ENCODE measurements at places on chromosomes 16 and 17.

- no peak for DNase-seq
These were observed 8.5 kb downstream of the TUBG1 start for GRCh38 chr17:42617956-42618431.

- no peak for DNase-seq
These were observed 61.9 kb downstream of the ZFHX3 start for GRCh38 chr16:72985995-72986394.

DNA sequence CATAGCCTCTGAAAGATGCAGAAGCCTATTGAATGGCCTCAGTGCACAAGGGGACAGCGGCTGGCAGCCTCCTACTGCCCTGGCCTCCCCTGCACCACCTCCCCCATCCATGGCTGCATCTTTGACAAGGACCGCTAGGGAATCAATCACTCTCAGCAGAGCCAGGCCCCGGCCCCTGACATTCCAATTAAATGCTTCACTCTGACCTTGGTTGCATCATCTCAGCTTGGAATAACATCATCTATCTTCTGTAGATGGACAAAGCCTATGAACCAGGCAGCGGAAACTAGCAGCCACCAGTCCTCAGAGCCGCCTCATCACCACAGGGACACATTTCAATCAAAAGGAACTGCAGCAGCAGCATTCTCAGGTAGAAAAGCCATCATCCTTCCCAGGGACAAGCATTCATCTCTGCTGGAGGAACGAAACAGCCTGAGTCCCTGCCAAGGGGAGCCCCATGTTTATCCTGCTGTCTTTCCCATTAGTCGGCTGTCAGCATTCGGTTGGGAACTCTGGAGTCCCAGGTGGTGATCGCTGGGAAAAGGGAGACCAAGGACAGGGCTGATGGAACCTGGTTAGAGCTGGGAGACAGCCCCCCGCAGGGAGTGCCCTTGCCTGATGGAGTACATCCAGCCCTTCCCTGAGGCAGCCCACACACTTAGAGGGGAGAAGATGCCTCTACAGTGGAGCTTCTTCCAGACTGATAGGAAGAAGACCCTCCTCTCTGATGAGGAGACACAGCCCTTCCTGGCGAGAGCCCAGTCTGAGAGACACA is 11.5 kb upstream of the TMEM132E start:
- DNase-seq, result no peak

- peak; percentile 19 for DNase-seq
These were observed 17.4 kb downstream of the IRF8 start for GRCh38 chr16:85916141-85916890.

- DNase-seq, result no peak
These were observed 29.3 kb downstream of the KIFC3 start for GRCh38 chr16:57773019-57773418.

DNA sequence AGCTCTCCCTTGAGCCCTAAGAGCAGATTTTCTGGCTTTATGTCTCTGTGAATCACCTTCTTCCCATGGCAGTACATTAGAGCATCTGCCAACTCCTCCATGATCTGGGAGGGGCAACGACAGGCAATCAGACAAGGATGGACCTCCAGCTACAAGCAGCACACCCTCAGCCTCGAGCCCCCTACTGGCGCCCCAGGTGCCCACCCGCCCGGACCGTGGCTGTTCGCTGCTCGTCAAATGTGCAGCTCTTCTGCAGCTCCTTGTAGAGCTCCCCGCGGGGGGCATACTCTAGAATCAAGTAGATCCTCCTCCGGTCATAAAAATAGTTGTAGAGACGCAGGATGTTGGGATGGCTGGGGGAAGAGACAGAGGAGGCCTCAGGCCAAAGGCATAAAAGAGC is 3.8 kb downstream of the AURKB start:
- no peak for DNase-seq

DNA sequence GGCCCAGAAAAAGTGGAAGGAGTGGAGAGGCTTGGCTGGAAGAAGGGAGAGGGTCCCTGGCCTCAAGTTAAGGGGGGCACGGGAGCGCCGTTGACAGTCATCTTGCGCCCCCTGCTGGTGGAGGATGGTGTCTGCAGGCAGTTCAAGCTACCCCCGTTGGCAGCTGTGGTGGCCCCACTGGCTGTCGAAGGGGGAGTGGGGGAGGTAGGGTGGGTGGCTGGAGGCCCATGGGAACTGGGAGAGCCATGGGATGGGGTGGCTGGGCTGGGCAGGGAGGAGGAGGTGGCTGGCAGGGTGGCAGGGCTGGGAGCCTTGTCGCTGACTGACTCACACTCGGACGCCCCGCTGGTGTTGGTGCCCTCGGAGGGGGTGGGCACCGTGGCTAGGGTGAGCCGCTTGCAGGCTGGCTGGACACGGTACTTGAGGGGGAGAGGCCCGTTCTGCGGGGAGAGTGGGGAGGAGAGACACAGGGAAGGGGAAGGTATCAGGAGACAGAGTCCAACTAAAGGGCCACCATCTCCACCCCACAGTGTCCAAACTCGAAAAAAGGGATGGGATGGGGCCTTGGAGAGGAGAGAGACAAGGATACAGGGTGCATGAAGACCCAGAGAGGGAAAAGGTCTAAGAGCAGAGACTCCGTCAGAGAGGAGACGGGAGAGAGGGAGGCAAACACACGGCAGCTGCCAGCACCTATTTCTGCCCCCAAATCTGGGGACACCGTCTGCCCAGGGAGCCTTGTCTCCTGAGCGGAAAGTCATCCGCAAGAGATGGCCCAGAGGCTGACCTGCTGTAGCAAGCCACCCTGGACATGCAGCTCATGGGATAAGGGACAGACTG is 5.2 kb downstream of the CISD3 start:
- peak; percentile 10 for DNase-seq

DNA sequence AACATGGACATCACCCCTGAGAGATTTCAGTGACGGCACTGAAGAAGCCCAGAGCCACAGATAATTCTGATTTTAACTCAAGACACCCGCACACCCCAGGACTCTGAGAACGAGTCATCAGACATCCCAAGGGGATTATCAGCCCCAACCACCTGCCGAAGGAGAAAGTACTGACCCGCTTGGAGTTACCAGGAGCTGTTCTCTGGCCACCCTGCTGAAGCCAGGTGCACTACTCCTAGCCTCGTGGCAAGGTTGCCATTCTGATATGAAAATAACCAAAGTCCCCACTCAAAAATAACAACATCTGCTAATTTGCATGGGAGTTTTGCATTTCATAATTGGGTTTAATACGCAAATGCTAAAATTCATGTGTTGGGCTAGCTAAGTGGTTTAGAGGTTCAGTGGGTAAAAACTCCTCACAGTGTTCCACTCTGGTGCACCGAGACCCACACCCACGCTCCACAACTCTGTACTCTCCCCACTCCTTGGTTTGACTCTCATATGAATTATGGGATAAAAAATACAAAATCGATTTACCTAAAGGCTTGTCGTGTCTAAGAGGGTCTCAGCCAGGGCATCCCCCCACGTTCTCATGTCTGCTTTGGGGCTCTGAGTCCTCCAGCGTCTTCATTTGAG is 143.0 kb upstream of the NOL11 start:
- no peak for DNase-seq

- no peak for DNase-seq
These were observed 30.2 kb downstream of the POLR3E start for GRCh38 chr16:22327446-22327775.

GRCh38 chr17:81294512-81295030 is 536 bp downstream of the SLC38A10 start:
- DNase-seq, result no peak

GRCh38 chr17:41773190-41773588 is 13.3 kb downstream of the JUP start:
- DNase-seq, result no peak

- no peak for DNase-seq
These were observed 239.8 kb downstream of the SEC14L1 start for GRCh38 chr17:77380395-77381184.

DNA sequence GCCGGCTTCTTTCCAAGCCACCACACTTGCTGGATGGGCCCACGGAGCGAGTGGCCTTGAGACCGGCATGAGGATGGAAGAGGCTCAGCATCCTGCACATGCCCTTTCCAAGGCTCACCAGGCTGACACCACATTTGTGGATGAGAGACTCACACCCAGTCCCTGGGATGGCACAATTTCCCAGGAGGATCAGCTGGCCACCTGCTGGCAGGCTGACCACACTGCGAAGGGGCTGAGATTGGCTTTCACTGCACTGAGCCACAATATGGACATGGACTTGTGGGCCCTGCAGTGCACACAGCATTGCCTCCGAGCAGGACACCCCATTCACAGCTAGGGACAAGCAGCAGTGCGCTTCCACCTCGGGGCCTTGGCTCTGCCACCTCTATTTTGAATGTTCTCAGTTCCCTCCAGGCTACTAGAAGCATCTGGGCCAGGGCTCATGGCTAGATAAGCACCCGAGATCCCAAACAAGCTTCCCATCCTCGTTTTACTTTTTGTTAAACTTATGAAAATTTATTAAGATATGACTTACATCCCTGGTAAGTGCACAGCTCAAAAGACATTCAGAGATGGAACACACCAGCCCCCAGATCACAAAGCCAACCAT is 25.3 kb upstream of the KSR1 start:
- DNase-seq, result no peak

DNA sequence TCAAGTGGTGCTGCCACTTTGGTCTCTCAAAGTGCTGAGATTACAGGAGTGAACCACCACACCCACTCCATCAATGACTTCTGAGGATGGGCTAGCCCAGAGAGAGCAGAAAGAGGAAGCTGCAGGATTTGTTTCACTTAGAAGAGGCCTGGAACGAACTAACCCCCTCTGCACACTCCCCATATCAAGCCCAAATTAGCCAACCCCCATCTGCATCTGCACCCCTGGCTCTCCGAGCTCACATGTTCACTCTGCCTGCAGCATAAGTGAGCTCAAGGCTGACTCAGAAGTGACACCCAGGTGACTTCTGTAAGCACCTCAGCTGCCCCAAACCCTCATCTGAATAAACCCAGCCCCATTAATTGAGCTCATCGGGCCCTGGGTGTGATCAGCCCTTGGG is 4.8 kb downstream of the SCNN1G start:
- DNase-seq, result no peak

- DNase-seq, result no peak
These were observed 21.4 kb downstream of the WSB1 start for GRCh38 chr17:27315322-27315721.

DNA sequence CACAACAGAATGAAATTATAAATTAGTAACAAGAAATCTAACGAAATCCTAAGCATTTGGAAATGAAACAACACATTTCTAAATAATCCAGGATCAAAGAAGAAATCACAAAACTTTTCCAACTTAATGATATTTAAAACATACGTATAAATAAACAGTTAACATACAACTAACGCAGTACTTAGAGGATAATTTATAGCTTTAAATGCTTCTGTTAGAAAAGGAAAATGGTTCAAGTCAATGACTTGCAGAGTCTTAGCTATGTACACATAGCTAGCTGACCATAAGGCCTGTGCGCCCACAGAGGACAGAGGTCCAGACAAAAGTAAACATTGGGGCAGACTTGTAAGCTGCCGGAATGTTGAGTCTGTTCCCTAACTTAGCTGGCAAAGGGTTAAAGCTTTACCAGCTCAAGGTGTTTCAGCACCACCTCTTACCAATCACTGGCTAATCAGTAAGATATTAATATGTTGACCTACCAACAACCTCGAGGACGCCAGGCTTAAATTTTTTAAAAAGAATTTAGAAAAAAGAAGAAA is 84.6 kb downstream of the PARN start:
- DNase-seq, result no peak

DNA sequence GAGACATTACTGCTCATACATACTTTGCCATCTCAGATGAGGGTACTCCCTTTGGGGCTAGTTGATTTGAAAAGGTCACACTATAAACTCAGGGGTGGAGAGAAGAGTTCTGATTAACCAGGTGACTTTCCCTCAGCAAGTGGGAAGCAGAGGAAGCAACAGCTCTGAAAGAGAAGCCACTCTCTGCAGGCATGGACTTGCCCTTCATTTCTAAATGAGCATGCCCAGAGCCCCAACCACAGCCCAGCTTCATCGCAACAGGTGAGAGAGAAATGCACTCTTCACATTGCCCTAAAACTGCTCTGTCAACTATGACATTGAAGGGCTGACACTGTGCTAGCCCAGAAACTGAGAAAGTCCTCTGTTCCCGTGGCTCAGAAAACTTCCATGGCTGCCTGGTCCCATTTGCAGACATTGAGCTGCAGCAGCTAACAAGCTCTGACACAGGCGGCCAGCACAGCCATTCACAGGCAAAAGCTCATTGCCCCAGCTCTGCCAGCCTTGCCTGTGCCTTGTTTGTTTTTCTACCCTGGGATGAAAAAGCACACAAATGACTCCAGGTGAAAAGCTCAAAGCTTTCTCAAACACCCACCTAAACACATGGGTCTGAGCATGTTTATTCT is 419.8 kb upstream of the DYNLRB2 start:
- DNase-seq, result no peak
